ENCODE measurements at places on chromosomes 5 and 9.

- DNase-seq, result peak; percentile 58
Observed at GRCh38 chr5:33299621-33300208, 141.1 kb upstream of the TARS1 start.

- DNase-seq, result peak; percentile 90
Observed at GRCh38 chr5:142017832-142018427, 5.1 kb upstream of the GNPDA1 start.

GRCh38 chr5:32406650-32407049 is 37.9 kb downstream of the ZFR start:
- no peak for DNase-seq

GRCh38 chr9:124342776-124343485 is 72.3 kb downstream of the PSMB7 start:
- DNase-seq, result peak; percentile 99

DNA sequence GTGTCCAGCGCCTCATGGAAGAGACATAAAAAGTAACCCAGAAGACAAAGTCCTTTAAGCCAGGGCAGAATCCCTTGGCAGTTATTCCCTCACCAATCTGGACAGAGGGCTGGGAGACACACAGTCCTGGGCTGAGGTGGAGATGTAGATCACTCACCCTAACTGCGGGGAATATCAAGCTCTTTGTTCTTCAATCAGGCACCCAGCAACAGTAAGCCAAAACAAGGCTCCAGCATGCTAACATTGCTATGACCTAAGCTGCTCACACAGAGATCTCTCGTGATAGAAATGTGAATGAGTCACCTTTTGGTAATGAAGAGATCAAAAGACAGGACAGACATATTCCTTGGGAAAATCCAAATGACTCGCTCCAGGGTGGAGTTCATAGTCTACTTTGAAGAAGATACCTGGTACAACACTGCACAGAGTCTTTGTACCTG is 101.3 kb downstream of the FBN2 start:
- peak; percentile 68 for DNase-seq

GRCh38 chr5:23496576-23496975 is 10.8 kb upstream of the PRDM9 start:
- DNase-seq, result no peak

DNA sequence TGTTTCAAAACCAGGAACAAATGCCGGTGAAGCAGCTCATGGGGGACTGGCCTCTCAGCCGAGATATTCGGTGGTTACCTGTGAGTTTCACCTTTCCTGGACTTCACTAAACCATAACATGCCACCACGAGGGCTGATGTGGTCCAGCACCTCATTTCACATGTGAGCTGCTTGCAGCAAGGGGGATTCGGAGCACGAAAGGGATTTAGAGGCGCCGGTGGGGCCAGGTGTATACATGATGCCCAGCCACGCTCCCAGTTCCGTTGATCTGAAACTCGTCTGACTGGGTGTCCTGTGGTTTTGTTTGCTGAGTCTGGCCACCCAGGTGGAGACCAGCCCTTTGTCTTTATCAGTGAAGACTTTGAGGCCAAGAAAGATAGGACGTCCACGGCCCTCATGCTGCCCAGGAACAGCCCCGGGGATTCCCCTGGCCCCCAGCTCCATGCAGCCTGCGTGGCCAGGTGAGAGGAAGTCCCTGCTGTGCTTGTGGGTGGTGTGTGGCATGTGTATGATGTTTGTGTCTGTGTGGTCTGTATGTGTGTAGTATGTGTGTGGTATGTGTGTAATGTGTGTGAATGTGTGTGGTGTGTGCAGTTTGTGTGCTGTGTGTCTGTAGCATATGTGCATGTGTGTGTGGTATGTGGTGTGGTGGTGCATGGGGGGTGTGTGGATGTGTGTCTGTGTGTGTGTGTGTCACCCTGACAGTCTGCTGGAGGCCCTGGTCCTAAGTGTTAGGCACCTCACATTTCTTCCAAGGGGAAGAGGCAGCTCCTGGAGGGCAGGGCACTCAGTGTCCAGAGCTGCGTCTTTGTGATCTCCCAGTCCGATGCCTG is 23.4 kb downstream of the PHF2 start:
- no peak for DNase-seq

DNA sequence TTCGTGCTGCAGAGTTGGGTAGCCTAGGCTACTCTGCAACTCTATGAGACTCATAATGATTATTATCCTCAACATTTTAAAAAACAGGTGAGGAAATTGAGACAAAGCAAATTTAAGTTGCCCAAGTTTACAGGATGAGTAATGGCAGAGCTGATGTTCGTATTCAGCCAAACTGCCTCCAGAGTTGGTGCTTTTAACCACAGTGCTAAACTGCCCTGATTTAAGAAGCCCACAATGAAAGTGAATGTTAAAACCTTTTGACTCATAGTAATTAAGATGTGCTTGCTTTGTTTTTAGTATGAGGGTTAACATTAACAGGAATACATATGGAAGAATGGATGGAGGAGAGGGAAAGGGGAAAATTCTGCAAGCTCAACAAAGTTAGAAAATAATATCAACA is 15.9 kb upstream of the GABRB2 start:
- no peak for DNase-seq

DNA sequence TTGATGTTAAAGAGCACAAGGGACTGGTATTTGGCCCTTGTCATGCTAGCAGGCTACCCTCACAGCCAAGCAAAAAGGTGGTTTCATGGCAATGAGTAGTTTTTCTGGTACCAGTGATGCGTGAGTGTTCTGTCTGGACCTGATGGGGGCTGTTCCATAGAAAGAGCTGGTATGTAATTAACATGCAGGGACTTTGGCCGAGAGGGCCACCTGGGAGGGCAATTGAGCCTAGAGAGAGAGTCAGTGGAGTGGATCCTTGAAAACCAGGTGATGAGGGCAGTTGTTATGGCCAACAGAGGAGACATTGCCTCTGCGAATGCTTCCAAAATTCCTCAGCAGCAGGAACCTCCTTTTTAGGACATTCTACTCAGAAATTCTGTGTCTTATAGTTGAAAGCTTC is 383.3 kb downstream of the PSAT1 start:
- no peak for DNase-seq

DNA sequence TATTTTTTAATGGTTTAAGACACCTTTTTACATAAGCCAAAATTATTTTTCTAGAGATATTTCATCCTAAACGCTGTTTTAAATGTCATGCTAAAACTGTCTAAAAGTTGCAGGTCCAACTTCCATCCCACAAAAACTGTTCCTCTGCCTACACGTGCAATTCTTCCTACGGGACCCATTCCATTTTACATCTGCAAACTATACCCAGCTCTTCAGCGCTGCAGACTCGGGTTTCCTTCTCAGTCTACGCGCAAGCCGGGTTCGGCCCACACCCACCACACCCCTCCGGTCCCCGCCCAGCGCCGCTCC is 8.7 kb downstream of the RANBP6 start:
- DNase-seq, result no peak

- no peak for DNase-seq
Observed at GRCh38 chr5:157033071-157033583, 25.8 kb downstream of the HAVCR1 start.

DNA sequence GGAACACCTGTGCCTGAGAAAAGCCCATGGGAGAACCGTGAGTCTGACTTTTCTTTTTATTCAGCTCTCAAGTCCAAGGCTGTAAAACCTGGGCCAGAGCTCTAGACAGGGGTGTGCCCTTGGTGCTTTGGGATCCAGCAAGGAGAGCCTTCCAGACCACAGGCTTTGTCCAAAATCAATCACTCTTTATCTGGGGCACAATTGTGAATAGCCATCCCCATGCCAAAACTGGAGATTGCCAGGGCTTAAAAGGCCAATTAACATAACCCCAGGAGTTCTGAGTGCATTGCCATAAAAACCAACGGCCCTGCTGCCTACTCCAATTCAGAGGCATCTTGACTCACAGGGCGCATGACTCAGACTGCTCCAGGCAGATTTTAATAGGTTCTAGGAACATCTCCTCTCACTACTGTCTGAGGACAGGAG is 391.8 kb downstream of the ARHGEF28 start:
- peak; percentile 60 for DNase-seq

DNA sequence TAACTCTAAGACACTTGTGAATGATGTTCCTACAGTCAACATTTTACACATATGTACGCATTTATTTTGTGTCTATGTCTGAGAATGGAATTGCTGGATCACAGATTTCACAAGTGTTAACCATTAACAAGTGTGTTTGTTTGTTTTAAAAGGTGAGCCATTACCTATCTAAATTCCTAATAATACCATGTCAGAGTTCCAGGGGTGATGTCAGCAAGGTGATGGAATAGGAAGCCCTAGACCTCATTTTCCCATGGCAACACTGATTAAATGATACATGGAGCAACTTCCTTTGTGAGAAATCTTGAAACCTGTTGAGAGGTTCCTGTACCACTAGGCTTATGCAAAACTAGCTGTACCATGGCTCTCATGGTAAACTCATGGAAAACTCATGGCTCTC is 309.7 kb downstream of the CYLC2 start:
- no peak for DNase-seq

- DNase-seq, result no peak
Observed at GRCh38 chr9:105887679-105888078, 193.3 kb downstream of the TMEM38B start.

DNA sequence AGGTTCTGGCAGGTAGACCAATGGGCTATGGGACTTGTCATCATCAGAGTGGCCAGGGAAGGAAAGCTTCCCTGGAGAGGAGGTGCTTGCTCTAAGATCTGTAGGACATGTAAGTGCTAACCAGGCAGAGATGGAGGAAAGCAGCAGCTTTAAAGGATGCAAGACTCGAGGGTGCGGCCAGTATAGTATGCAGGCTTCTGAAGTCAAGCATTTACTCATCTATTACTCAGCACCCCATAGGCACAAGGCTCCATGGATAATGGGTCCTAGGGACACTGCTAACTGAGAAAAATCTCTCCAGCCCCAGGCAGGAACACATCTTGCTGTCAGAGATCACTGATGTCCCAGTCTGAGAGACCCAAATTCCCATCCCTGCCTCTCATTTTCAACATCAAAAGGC is 49.7 kb downstream of the WWC1 start:
- no peak for DNase-seq

GRCh38 chr9:22008717-22009505 is at the start of gene CDKN2B:
Gene CDKN2B, minus strand, starts transcription at chr9:22009305. Its CDS starts 352 bp downstream, at chr9:22008953.
- DNase-seq, result peak; percentile 100

GRCh38 chr9:2991292-2991691 is 147.4 kb upstream of the PUM3 start:
- DNase-seq, result no peak

DNA sequence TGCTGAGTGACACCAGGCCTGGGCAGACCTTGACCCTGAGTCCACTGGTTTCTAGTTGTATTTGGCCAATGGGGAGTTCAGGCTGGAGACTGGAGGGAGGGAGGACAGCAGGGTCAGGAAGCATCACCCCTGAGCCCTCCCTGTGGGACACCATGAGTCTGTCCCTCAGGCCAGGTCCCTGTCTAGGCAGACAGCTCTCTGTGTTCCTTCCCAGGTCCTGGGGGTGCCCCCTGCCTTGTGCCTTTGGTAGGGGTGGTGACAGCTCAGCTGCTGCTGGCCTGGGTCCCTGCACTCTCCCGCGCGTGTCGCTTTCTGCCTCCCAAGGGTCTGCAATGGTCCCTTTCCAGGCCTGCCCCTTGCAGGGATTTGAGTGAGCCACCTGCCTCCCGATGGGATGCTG is 125.5 kb downstream of the OLFM1 start:
- DNase-seq, result no peak

- no peak for DNase-seq
Observed at GRCh38 chr5:109688630-109688969, 1.1 kb upstream of the MAN2A1 start.

DNA sequence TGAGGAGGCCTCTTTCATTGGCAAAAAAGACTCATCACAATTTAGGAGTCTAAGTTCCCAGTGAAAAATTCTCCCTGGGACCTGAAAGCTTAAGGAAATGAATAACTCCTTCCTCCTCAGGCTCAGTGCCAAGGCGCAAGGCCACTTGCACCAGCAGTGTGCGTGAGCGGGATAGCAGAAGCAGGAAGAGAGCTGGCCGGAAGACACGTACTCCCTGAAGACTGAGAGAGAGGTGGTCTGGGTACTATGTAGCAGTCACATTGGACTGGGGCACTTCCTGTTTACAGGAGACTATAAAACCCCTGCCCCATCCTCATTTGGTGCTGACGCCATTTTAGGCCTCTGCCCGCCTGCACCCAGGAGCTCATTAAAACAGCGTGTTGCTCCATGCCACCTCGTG is 66.3 kb upstream of the IL33 start:
- DNase-seq, result no peak

DNA sequence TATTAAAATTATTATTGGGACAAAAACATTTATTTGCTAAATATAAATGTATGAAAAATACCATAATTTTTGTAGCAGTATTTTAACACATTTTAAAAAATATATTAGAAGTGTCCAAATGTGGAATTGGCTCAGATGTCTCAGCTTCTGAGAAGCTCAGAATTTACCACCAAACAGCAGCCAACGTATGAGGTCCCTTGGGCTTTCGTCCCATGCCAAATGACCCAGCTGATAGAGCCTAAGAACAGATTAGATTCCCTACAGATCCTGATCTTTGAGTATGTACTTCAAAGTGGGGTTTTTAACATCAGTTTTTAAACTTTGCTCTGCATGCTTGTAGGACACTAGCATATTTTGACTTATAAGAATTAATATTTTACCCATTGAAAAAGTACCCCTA is 77.3 kb upstream of the RPS23 start:
- DNase-seq, result no peak

GRCh38 chr9:133742849-133743444 is 4.8 kb upstream of the SARDH start:
- DNase-seq, result peak; percentile 76

GRCh38 chr5:177023303-177023664 is 788 bp downstream of the ZNF346 start:
- DNase-seq, result peak; percentile 13

GRCh38 chr5:18985171-18985758 is 1002.7 kb downstream of the CDH18 start:
- DNase-seq, result no peak

DNA sequence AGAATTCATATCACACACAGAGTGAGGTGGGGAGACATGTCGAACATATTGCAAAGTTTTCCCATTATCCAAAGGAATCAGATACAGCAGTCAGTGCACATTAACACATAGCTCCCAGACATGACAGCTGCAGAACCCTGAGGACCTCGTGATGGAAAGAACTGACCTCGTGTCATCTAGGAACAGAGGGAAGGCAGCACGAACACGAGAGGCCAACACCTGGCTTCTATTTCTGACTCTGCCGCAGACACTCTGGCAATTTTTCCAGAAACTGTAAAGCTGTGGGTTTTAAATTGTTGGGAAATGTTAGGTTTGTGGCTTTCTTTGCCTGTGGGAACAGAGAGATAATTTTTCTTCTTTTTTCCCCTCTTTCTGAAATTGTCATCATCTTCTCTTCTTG is 315.0 kb upstream of the PIK3R1 start:
- DNase-seq, result peak; percentile 92

GRCh38 chr5:116842514-116842961 is 267.9 kb upstream of the SEMA6A start:
- DNase-seq, result no peak

Measured in myocyte (in vitro differentiated cells).